Neuronal stem cell (in vitro differentiated cells): ENCODE measurements at places on chromosomes 16 and 17.

DNA sequence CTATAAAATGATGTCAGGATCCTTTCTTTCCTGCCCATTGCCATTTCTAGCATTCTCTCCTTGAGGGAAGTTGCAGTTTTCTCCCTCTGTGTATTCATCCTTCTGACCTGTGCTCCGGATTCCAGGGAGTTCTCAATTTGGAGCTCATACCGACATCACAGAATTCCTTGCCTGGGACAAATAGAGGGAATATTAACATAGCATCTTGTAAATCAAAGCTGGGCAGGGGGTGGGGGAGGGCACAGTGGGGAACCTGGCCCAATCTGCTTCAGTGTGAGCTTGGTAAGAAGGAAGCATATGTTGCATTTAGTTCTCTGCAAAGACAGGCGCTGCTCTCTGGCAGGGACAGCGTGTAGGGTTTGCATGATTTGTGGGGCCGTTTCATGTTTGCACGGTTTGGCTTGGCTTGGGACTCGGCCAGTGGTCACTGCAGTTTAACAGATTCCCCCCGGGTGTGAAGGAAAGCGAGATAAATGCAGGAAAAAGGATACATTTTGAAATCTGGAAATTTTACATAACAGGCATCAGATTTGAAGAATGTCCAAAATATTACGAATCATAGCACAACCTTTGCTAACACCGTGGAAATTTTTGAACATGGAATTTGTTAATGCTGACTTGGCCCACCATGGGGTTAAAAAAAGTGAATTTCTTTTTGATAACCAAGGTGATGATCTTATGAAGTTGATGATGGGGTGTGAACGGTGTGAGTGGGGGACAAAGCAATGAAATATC is 178.0 kb downstream of the WWOX start:
- H3K4me1 ChIP-seq = peaks cover 18% of the 10 kb centered on the region
- H3K27me3 ChIP-seq = no peaks in the 10 kb centered on the region
- DNase-seq = no peak
- H3K4me3 ChIP-seq = no peak overlapping the region
- no peaks in the 10 kb centered on the region for H3K36me3 ChIP-seq

DNA sequence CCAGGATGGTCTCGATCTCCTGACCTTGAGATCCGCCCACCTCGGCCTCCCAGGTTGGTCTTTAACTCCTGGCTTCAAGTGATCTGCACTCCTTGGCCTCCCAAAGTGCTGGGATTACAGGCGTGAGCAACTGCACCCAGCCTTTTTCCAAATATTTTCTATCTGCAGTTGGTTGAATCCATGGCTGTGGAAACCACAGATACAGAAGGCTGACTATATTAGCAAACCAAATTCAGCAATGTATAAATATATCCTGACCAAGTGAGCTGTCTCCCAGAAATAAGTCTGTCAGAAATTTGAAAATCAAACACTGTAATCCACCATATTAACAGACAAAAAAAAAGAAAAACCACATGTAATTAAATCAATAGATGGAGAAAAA is 9.6 kb downstream of the CFDP1 start:
- H3K4me3 ChIP-seq = no peak overlapping the region
- no peak for DNase-seq
- peaks cover 16% of the 10 kb centered on the region for H3K4me1 ChIP-seq
- no peak overlapping the region for H3K27ac ChIP-seq
- no peaks in the 10 kb centered on the region for H3K27me3 ChIP-seq
- no peaks in the 10 kb centered on the region for H3K36me3 ChIP-seq

- H3K36me3 ChIP-seq = no peaks in the 10 kb centered on the region
Measured at GRCh38 chr17:68657166-68657565, 56.0 kb upstream of the FAM20A start.

DNA sequence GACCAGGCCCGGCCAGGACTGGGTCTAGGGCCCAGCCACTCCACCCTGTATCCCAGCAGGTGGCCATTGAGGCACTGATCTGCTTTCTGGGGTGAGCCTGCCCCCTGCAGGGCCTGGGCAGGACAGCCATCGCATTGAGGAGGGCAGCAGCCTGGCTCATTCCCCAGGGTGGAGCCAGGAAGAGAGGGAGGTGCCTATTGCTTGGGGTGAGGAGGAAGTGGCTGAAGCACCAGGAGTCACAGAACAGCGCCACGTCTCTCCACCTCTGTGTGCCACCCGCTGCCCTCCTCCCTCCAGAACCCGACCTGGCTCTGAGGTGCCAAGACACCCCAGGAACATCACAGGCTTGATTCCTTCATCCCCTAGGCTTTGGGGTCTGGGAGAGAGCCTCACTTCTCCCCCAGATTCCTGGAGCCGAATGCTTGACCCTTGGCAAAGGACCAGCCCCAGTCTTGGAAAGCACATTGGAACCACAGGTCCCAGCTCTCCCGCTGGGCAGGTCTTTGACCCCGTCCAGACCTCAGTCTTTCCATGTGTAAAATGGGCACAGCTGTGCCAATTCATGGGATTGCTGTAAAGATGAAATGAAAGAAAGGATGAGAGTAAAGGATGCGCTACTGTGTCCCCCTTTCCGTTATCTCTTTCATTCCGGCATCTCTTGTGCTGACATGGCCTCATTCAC is 7.2 kb upstream of the KRT36 start:
- H3K27ac ChIP-seq = no peak overlapping the region
- DNase-seq = peak; percentile 21
- no peaks in the 10 kb centered on the region for H3K4me1 ChIP-seq

GRCh38 chr17:4307179-4307930 is 43.6 kb upstream of the ANKFY1 start:
- H3K4me1 ChIP-seq = no peaks in the 10 kb centered on the region
- DNase-seq = no peak
- H3K4me3 ChIP-seq = no peak overlapping the region

DNA sequence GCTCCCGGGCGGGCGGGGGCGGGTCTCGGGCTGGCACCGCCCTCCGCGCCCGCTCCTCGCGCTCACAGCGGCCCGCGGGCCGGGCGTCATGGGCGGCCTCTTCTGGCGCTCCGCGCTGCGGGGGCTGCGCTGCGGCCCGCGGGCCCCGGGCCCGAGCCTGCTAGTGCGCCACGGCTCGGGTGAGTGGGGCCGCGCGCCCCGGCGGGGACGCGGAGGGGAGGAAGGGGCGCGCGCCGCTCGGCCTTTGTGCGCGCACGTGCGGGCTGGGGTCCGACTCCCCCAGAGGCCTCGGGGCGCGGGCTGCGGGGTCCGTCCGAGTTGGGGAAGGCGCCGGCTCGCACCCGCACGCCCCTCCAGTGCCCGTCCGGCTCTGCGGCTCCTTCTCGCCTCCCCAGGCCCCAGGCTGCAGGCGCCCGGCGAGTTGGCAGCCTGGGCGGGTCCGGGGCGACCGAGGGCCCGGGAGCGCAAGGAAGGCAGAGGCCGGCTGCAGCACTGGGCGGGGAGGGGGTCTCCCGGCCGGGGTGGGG is at the start of gene NME4:
Gene NME4, plus strand, starts transcription at position 65 of the 527 bp plus-strand sequence. Its CDS starts 24 bp downstream, at position 89.
- no peaks in the 10 kb centered on the region for H3K27me3 ChIP-seq
- H3K4me3 ChIP-seq = peak within 1 kb of the TSS; percentile 97
- peaks cover 30% of the 10 kb centered on the region for H3K36me3 ChIP-seq
- H3K27ac ChIP-seq = peak within 1 kb of the TSS; percentile 69
- DNase-seq = peak; percentile 42

- H3K36me3 ChIP-seq = no peaks in the 10 kb centered on the region
- H3K4me3 ChIP-seq = no peak overlapping the region
Measured at GRCh38 chr16:65336160-65336559, 214.3 kb upstream of the CDH11 start.

DNA sequence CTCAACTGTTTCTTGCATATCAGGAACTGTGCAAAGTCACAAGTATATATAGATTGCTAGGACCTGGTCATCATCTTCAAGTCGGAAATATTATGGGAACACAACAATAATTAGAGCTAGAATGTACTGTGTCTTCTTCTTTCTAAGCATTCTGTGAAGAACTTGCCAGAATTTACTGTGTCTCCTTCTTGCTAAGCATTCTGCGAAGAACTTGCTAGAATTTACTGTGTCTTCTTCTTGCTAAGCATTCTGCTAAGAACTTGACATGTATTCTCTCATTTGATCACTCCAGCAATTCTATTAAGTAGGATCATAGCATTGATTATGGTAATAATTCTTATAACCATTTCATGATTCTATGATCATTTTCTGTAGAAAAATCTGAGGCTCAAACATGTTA is 231.7 kb downstream of the FOXL1 start:
- no peak for DNase-seq
- H3K27me3 ChIP-seq = no peaks in the 10 kb centered on the region
- H3K36me3 ChIP-seq = no peaks in the 10 kb centered on the region
- peaks cover 8% of the 10 kb centered on the region for H3K4me1 ChIP-seq
- H3K27ac ChIP-seq = no peak overlapping the region
- H3K4me3 ChIP-seq = no peak overlapping the region

DNA sequence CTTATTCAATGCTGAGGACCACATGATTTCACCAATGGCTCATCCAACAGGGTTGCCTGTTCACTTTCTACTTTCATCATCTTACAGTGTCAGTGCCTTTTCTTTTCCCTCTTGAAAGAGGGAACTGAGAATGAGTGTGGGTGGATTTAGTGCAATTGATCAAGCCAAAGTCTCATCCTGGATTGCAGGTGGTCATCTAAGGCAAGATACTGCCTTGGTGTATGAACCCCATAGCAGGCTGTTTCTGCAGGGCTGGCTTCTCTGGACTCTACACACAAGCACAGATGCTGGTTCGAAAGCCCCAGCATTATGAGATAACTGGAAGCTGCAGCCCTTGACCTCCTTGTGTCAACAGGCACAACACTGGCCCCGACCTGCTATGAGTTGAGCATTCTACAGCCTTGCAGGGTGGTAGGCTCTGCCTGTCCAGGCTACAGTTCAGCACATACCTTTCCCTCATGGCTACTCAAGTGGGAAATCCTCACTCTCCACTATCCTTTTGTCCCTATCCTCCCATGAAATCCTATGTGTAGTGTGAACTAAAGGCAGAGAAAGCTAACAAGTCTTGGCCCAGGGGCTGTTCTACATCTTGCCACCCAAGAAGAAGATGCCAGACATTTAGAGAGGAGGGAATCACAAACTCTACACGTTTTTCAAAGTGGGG is 358.7 kb downstream of the SLC39A11 start:
- H3K36me3 ChIP-seq = no peaks in the 10 kb centered on the region
- H3K27me3 ChIP-seq = no peaks in the 10 kb centered on the region
- no peak overlapping the region for H3K4me3 ChIP-seq
- no peak for DNase-seq
- no peaks in the 10 kb centered on the region for H3K4me1 ChIP-seq

GRCh38 chr17:36931096-36931696 is 6.1 kb upstream of the LHX1 start:
- peaks cover 28% of the 10 kb centered on the region for H3K4me1 ChIP-seq
- no peak for DNase-seq
- no peaks in the 10 kb centered on the region for H3K36me3 ChIP-seq
- H3K4me3 ChIP-seq = no peak overlapping the region
- peaks cover 60% of the 10 kb centered on the region for H3K27me3 ChIP-seq
- H3K27ac ChIP-seq = no peak overlapping the region

DNA sequence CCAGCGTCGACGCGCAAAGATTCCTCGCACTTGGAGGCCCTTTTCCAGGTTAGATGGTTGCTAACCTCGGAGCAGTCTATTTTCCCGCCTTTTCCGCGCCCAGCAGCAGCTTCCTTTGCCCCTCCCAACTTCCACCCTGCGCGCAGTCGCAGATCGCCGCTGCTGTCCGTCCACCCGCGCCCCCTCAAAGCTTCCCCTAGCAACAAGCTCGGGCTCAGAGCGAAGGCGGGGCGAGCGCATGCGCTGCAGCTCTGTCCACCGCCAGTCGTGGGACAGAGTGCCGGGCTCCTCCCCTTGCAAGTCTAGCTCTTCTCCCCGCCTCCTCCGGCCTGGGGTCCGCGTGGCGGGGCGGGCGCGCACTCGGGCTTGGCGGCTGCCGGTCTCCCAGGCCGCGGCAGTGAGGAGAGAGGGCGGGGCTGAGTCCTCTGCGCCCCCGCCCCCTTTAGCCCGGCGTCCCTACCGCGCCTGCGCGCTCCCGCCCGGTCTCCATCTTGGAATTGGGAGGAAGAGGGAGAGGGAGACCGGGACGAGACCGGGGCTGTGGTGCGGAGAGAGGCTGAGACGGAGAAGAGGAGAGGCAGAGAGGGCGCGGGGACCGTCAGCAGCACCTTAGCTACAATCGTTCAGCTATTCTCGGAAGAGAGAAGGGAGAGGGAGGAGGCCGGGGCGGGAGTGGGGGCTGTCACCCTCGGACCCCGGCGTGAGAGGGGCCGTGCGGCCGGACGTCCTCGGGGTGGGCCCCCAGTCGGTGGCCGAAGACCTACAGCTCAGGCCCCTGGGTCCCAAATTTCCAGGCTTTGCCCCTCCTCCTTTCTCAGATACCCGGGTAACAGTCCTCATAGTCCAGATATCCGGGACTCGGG is at the start of gene TAOK2:
Gene TAOK2, plus strand, starts transcription at position 485 of the 863 bp plus-strand sequence. CDS start 3,905 bp downstream, outside the sequence.
- H3K4me1 ChIP-seq = peaks cover 18% of the 10 kb centered on the region
- H3K4me3 ChIP-seq = peak within 1 kb of the TSS; percentile 78
- peak; percentile 100 for DNase-seq
- H3K27me3 ChIP-seq = no peaks in the 10 kb centered on the region

DNA sequence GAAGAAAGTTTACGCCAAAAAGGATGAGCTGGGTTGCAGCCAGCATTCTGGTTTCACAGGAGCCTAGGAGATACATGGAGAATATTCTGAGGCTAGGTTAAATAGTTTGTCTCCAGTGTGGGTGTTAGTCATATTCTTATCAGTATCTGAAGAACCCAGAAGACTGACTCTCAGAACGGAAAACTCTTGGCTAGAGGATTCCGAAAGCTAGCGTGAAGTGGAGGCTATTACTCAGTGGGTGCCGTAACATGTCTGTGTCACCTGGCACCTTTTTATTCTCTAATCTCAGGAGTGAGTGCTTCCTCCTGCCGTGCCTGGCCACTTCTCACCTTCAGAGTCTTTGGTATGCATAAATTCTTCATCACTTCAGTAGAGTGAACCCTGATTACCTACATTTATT is 199.5 kb downstream of the WWOX start:
- H3K27ac ChIP-seq = no peak overlapping the region
- H3K36me3 ChIP-seq = no peaks in the 10 kb centered on the region
- H3K27me3 ChIP-seq = no peaks in the 10 kb centered on the region
- DNase-seq = no peak

DNA sequence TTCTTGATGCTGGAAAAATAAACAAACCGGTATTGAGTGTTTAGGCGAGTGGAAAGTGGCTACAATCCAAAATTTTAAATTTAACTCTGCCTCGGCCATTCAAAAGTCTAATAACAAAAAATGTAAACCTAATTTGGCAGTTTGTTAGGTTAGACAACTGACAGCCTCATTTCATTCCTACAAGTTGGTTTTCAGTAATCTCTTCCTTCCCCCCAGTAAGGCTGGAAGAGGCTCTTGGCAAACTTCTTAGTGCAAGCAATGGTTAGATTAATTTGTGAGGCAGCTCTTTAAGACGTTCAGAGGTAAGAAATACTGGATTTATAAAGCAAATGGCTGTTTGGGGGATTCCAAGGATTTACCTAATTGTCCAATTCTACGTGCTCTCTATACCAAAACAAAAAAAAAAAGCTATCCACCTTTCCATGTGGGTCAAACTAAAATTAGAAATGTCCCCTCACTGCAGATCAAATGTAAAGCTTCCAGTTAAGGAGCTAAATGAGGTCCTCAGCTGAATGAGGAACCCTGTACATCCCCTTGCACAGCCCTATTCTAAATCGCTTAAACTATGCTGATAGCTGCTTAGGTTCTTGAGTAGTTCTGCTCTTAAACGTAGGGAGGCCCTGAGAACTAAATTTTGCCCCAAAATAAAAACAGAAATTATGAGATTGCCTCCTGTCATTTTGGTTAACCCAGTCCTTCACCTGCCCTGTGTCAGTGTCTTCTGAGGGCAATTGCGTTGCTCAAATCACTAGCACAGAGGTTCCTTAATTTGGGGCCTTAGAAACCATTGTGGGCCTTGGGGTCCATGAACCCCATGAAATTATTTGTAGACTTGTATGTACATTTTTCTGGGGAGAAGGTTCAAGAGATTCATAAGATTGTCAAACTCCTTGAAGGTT is 2.9 kb downstream of the HEXIM1 start:
- peaks cover 3% of the 10 kb centered on the region for H3K4me1 ChIP-seq
- H3K27ac ChIP-seq = no peak overlapping the region
- no peaks in the 10 kb centered on the region for H3K36me3 ChIP-seq
- peak overlapping the region; percentile 98 for H3K4me3 ChIP-seq
- no peak for DNase-seq
- no peaks in the 10 kb centered on the region for H3K27me3 ChIP-seq
